ENCODE measurements at places on chromosomes 11 and 22. TPM values are rescaled to one million over a fixed set of nuclear protein-coding genes. Genes with fewer than 3 reads are reported as not detected.

Gene TREH
- total RNA-seq = not detected

Gene CARD10
- total RNA-seq = 0.08 TPM

Gene CELSR1
- 0.13 TPM for total RNA-seq

Gene TPBGL
- total RNA-seq = 0.28 TPM

Gene INPPL1
- 153 TPM for total RNA-seq

Gene P2RY2
- not detected for total RNA-seq
